Stimulated activated CD8-positive, alpha-beta memory T cell treated with anti-CD3 and anti-CD28 coated beads, Interleukin-4, amount 100 ng/mL, for 1 hour (primary cell): ENCODE measurements at places on chromosomes 4 and X.

DNA sequence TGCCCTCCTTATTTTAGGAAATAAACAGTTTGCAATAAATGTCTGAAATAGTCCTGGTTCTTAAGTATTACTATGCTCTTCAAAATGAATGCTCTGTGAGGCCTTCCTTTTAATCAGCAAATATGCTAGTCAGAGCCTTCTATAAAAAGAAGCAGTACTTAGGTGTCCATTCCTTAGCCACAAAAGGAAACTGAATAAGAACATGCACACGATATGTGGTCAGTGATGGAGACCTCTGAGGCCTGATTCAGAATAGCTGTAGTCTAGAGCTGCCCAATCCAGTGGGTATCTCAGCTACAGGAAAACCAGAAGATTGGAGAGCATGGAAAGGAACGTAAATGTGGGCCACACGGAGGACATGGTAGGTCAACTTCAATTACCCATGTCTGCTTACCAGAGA is 141.8 kb downstream of the RASL11B start:
- no peak for DNase-seq

DNA sequence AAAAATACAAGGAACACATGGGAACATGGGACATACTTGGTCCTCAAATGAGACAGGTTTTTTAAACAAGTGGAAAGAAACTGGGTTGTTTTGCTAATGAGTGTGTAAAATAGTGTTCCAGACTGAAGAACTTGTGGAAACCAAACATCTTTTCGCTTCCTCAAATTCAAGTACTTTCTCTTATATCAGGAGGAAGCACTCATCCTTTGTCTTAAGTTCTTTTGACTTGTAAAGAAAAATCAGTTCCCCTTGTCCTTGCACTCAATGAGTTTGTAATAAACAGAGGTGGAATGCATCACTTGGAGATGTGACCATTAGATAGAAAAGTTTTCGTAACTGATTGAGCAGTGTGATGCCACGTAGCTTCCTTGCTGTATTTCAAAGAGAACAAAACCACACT is 101.1 kb downstream of the PHOX2B start:
- DNase-seq = no peak

GRCh38 chr4:36088542-36088941 is 155.8 kb downstream of the ARAP2 start:
- DNase-seq = no peak

GRCh38 chr4:98822144-98822543 is 106.8 kb downstream of the EIF4E start:
- no peak for DNase-seq

GRCh38 chr4:2834001-2834921 is 9.4 kb upstream of the ADD1 start:
- DNase-seq = no peak

DNA sequence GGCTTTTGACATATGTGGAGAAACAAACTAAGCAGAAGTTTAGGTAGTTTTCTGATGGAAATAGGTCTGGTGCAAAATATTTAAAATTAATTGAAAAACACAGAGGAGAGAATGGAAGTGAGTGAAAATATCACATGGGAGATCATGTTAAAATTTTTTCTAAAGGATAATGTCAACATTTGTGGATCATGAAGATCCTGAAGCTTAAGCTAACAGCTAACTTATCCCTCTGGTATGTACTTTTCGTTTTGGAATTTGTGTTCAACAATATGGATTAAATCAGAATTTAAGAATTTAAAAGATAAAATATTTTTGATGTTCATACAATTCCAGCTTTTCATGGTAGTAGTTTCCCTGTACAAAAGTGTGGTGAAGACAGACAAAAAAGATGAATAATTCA is 572.8 kb upstream of the FAM241A start:
- no peak for DNase-seq

DNA sequence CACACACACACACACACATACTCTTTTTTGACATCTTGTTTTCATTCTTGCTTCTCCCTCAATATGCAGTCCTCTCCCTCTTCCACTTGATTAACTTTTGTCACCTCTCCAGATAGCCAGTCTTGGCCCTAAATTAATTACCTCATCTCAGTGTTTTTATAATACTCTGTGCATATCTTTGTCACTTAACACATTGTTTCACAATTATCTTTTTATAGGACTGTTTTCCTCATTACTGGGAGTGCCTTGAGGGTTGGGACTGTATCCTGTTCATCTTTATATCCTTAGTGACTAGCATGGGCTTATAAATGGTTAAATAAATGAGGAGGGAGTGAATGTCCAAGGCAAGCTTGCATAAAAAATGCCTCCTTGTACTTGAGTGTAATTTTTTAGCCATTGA is 33.1 kb downstream of the SYNPO2 start:
- DNase-seq = no peak

- no peak for DNase-seq
Measured at GRCh38 chrX:123085311-123085940, 98.7 kb upstream of the GRIA3 start.

- no peak for DNase-seq
Measured at GRCh38 chrX:110081740-110082139, 78.8 kb downstream of the TMEM164 start.

DNA sequence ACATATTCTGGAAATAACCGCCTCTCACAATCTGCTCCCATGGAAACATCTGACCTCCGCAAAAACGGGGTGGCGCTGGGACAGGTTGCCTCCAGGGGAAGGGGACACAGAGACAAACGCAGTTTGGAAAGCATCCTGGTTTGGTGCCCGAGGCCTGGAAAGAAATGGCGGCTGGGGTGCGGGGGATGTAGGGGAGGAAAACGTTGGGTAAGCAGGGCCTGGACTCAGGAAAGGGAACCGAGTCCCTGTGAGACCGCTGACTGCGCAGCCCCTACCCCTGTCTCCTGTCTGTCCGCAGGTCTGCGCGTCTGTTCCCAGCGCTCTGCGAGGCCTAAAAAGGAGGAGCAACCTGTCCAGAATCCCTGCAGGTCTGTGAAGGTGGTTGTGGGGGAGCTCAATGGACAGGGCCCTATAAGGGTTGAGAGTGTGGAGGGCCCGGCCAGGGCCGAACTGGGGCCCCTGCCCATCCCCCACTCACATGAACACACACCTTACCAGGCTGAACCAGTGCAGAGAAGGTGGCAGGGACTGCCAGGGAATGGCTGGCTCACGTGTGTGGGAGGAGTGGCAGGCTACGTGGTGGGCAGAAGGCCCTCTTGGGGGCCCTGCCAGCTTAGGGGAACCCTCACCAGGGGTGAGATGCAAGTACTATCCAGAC is 672 bp downstream of the TCEAL3 start:
- no peak for DNase-seq

DNA sequence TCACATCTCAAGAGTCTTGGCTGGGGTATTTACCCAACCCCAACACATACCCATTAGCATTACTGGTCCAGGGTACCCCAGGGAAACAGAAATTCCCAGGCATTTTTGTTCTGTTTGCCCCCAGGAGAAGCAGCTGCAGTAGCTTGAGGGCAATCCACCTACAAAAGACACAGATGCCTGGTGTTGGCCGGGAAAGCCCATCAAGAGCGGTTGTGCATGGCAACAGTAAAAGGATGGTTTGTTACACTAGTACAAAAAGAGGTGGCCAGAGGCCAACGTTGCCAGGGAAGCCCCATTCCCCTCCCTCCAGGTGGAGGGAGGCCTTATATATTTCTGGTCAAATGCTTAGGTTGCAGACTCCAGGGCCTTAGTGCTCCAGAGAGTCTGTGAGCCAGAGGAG is 637.8 kb downstream of the BCOR start:
- DNase-seq = no peak

- no peak for DNase-seq
Measured at GRCh38 chrX:40543661-40544328, 37.0 kb upstream of the ATP6AP2 start.

DNA sequence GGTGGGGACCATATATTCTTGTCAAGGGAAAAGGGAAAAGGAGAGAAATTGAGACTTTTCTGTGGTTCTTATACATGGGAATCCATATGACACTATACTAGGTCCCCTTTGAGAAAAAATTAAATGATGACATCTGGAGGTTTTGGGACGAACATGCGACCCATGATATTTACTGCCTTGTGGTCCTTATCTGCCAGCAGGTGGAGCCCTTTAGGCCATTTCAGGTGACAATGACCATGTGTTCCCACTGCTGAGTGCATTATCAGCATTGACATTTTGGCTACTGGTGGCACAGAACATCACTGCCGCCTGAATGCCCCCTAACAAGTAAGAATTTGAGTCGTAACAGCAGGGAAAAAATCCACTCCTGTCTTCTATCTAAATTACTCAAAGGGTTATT is 843.4 kb downstream of the FSTL5 start:
- no peak for DNase-seq

DNA sequence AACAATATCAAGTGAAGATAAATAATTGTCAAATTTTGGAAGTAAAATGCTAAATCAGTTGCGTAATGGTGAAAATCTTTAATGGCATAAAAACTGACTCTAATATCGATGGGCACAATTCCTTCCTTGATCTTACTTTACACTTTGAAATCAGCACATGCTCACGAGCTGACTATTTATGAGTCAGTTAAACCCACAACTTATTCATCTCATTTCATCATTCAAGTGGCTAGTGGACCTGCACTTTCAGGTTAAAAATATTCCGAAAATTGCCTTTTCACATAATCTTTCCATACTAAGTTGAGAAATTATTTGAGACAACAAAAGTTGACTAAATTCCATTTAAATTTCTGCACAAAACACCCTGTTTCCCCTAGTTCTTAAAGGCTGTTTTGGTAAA is 582.1 kb upstream of the TENM3 start:
- DNase-seq = no peak

DNA sequence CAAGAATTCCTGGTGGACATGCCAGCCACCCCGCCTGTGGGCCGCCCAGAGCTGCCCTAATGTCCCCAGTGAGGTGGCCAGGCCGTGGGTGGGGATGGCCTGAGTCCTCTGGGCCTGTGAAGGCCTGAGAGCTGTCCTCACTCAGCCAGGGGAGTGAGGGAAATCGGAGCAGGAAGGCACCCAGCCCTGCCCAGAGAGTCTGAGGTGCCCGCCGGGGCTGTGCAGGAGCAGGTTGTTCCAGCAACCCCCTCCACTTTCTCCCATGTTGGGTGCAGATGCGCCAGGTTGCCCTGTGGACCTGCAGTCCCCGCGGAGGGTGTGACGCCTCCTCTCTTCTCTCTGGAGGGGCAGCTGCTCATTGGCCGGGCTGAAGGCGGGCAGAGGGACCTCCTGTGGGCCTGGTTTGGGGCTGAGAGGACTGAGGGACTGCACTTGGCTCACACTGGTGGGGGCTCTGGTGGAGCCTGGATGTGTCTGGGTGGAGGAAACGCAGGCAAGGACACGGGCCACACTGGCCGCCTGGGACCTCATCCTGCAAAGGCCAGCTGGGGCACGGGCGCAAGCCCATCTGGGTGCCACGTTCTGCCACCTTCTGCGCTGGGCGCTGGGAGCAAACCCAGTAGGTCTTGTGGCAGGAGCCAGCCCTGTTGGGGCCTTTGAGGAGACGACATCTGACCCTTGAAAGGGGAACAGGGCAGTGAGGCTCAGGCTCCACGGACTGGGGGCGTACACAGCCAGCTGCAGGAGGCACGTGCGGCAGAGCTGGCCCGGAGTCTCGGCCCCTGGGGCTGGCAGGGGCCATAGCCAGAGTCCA is 14.0 kb downstream of the DOK7 start:
- no peak for DNase-seq

DNA sequence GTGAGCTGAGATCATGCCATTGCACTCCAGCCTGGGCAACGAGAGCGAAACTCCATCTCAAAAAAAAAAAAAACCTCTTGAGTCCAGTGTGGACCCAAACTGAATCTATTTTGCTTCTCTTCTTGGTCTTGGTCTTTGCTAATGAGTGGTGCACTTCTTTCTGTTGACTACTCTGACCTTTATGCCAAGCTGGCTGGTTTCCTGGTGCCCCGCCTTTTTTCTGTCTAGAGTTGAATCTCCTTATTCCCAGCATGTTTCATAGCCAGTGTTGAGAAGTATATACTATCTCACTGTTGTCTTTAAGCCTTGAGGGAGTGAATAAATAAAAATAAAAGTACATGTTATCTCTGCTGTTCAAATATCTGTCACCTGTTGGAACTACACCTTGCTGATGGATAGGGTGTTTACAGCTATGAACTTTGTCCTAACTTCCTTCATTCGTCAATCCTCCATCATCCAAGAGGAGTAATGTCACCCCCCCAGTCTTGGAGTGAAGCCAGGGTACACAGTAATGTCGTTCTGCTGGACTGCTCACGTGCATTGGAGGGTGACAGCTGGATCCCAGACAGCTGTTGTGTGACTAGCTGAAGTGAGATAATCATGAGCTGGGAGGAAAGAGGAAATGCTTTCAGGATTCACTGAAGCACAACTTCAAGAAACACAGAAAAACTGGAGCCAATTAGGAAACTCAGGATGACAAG is 99.3 kb upstream of the PRKG2 start:
- DNase-seq = no peak
